ENCODE measurements at places on chromosomes 2 and 18.
A peak's percentile ranks its signal among the peaks of the same experiment; 100 is the strongest.

DNA sequence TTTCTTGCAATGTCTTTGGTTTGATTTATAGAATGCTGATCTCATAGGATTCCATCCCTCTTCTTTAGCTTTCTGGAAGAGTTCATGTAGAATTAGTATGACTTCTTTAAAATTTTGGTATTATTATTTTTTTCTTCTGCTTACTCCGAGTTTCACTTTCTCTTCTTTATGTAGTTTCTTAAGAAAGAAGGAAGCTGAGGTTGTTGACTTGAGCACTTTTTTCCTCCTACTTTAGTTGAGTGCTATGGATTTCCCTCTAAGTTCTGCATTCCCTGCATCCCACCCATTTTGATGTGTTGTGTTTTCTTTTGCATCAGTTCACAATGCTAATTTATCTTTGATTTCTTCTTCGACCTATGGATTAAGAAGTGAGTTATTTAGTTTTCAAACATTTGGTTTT, 78.9 kb upstream of the SPRED2 start:
- DNase-seq: no peak

- DNase-seq: no peak
These were observed 16.5 kb downstream of the BOK start for GRCh38 chr2:241574911-241575623.

DNA sequence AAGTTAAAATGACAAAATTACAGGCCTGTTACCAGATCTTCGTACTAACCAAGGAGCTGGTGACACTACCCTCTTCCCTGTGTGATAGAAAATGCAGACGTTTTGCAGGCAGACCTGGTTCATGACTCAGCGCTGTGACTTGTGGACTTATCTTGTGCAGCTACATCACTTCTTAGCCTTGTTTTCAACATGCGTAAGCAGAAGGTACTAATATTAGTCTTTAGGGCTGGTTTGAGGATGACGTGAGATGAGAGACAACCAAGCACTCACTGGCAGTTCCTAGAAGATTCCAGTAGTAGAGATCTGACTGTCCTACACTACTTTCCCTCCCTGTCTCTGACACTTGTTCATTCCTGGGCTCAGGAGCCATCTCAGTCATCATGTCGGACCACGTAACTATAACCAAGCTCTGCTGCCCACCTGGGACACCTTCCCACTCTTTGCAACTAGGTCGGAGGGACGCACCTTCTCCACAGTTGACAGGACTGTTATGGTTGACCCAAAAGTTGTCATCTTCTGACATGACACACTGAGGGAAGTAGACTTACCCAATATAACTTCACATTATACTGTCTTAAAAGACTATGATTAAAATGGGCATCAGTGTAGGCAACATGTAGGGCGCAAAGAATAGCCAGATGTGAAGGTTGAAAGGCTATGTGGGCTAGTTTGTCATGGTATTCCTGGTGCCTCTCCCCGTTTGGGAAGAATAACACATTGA, 64.8 kb downstream of the TNFRSF11A start:
- DNase-seq: peak; percentile 55

DNA sequence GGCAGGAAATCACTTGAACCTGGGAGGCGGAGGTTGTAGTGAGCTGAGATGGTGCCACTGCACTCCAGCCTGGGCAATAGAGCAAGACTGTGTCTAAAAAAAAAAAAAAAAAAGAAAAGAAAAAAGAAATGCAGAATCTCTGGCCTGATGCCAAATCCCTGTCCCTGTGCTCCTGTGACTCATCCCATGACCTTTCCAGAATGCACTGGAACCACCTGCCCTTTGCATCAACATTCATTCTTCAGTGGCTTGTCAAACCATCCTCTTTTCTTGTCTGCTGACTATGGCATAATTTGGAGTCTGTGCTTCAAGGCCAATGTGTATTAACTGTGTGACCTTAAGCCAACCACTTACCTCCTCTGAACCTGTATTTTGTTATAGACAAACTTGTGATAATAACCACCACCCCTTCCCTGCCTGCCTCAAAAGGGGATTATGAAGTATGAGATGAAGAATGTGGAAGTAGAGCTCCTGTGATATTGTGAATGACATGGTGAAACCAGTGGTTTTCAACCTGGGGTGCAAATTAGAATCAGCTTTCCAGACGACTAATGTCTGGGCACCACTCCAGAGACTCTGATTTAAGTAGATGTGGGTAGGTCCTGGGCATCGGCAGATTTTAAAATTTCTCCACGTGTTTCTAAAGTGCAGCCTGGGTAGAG, 189.3 kb downstream of the CLIP4 start:
- DNase-seq: no peak

GRCh38 chr2:71130905-71131244, 441 bp downstream of the MPHOSPH10 start:
- DNase-seq: peak; percentile 24

GRCh38 chr2:3311601-3312000, 66.0 kb downstream of the EIPR1 start:
- DNase-seq: no peak

GRCh38 chr2:132783883-132784282, 113.9 kb upstream of the LYPD1 start:
- DNase-seq: no peak

DNA sequence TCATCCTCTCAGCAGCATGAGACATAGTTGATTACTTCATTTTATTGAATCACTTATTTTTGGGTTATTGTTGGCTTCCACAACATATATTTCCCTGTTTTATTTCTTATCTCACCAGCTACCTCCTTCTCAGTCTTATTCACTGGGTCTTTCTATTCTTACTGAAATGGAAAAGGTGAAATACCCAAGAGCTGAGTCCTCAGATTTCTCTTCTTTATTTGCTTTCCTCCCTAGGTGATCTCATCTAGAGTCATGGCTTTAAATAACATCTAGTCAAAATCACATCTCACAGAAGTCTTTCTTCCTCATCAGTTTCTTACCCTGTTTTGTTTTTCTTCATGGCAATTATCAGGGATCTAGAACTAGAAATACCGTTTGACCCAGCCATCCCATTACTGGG, 105.0 kb upstream of the RBBP8 start:
- DNase-seq: no peak

- peak; percentile 90 for DNase-seq
These were observed 8.9 kb downstream of the TEX44 start for GRCh38 chr2:231601356-231602229.

GRCh38 chr2:235518322-235519090, 24.7 kb downstream of the AGAP1 start:
- DNase-seq: no peak

- DNase-seq: no peak
These were observed 368.9 kb upstream of the MEIS1 start for GRCh38 chr2:66066032-66066431.

DNA sequence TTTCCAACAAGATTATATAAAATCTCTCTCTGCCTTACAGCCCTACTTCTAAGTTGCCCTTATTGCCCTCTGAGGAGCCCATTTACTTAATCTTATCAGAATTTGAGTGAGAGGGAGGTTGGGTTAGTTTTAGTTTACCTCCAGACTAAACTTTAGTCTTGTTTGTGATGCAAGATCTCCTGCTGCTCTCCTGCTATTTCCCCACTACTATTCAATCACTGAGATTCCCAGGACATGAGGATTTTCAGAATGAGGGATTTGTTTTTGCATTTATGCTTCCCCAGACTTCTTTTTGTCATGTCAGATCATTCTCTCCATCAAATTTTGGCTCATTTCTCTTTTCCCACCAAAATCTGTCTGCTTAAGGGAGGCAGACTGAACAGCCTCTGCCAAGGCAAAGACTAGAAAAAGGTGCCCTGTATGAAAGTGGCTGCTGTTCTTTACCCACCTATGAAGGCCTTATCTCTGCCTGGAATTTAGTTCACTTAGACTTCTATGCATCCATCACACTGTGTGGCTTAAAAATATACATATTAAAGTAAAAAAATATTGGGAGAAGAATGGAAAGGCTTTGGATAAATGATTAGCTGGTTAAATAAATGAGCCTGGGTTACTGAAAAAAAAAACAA, 401.3 kb downstream of the PID1 start:
- DNase-seq: no peak

- no peak for DNase-seq
These were observed 116.4 kb upstream of the PPP1CB start for GRCh38 chr2:28635191-28635611.

GRCh38 chr18:23311351-23312121, 141.6 kb upstream of the RIOK3 start:
- peak; percentile 54 for DNase-seq

DNA sequence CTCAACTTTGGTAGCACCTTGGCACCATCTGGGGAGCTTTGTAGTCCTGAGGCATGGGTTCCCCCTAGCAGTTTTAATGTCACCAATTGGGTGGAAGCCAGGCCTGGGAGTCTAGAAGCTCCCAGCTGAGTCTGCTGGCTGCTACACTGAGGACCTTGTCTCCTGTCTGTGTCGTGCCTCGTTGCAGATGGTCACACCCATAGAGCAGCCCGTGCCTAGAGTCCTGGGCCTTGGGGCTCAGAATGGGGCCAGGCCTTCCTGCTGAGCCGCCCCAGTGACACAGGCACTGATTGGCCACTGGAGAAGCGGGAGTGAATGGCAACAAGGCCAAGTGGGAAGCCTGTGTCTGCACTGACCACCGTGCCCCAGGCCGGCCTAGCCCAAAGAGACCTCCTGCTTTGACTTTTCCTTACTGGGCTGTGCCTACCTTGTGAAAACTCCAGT, 113.2 kb downstream of the SH3RF3 start:
- no peak for DNase-seq

GRCh38 chr2:229244975-229245374, 26.1 kb downstream of the PID1 start:
- no peak for DNase-seq

All from hepatocyte (in vitro differentiated cells).